Inflammatory macrophage treated with lipopolysaccharide for 1 hour (primary cell): ENCODE measurements at places on chromosomes 4 and X.

DNA sequence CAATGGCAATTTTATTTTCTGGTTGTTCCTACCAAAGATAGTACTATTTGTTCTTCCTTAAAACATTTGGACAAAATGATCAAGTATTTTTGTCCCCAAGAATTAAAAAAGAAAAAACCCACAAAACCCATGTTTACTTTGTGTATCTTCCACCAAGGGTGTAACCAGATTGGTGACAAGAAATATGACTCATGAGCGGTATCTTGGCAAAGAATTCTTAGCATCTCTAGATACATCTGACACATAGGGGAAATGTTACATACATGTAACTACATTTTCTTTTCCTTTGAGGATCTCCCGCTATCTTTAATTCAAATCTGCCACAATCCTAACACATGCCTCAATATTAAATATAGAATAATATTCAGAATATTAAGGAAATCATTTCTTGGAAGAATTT lies 78.7 kb downstream of the WDFY3 start:
- no peak for DNase-seq

DNA sequence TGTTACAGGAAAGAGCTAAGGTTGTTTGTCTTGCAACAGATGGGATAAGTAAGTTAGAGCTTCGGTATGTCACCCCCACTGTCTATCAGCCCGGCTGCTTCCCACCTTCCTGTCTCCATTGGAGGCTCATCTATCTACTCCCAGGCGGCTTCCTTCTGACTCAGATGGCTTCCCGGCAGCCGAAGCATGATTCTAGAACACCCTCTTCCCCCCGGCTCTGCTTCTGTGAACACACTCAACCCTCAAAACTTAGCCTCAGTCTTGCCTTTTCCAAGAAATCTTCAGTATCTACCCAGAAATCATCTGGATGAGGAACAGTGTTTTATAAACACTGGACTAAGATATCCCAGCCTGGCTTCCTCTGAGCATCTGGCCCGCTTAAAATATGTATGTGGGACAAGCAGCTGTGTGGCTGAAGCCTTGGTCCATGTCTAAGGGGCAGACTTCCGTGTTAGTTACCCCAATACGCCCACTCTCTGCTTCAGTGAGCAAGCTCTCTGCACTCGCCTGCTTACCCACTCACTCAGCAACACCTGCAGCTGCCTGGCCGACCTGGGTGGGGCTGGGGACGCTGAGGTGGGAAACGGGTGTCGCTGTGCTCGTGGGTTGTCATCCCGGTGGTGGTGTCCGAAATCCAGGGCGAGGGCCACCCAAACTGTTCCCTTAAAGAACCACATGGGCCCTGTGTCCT lies 12.0 kb upstream of the SLC2A9 start:
- peak; percentile 37 for DNase-seq

DNA sequence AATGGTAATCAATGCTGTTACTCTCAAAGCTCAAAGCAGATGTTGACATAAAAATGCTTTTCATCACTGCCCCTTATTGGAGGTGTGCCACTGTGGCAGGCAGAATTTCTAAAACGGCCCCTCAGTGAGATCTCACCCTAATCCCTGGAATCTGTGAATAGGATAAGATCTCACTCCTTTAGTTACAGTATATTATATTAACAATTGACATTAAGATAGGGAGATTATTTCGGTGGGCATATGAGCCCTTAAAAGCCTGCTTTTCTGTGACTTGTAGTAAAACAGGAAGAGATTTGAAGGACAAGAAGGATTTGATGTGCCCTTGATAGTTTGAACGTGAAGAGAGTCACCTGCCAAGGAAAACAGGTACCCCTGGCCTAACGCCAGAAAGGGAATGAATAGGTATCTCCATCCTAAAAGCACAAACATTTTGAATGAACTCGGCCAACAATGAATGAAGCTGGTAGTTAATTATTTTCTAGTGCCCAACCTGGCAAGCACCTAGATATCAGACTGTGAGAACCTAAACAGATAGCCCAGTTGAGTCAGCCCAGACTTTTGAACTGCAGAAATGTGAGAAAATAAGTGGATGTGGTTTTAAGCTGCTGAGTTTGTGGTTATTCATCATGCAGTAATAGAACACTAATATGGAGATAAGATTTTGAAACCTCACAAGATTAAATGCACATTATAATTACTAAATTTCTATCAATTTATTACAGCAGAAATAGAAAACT lies 881.6 kb downstream of the PCDH18 start:
- no peak for DNase-seq

DNA sequence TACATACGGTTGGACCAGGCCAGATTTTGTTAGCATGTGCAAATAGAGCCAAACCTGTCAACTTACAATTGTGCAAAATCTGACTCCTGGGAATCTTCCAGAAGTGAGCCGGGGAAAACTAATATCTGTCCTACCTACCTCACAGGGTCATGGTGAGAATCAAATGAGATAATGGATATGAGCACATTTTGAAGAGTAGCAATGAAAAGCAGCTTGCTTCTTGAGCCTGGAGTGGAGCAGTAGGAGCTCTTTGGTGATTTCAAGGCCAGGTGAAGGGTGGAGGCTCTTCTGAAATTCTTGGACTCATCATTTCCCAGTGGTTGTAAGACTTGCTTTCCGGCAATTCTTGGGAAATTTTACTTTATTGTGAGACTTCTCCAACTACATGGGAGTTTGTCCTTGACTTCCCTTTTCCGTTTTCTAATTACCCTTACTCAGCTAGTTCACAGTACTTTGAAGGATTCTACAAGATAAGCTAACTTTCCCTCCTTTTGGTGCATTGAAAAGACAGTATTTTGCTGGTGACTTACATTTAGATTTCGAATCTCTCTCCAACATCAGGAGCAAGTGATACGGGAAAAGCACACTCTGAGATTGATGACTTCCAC lies 12.2 kb downstream of the PLAC1 start:
- DNase-seq = no peak

DNA sequence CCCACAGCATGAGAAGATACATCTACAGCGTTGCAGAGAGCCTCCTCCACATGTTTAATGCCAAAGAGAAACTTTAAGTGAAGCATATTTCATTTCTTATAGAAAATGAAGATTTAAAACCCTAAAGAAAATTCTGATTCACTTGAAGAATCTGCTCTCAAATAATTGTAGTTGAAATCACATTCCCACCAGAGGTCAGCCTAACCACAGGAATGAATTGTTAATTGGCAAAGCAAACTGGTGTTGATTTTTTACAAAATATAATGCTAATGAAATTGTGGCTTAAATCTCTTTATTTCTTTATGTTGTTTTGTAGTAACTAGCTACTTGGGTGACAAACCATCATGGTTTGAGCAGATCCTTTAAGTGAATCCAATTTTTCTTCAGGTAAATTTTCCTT lies 31.1 kb upstream of the WDR17 start:
- peak; percentile 7 for DNase-seq

GRCh38 chr4:47654972-47655693 lies 170.1 kb downstream of the ATP10D start:
- no peak for DNase-seq
